ENCODE measurements at places on chromosomes 3 and 15. TPM values are rescaled to one million over a fixed set of nuclear protein-coding genes. Genes with fewer than 3 reads are reported as not detected.

GRCh38 chr3:127325629-127325961, 37.7 kb upstream of the PRR20G start:
- no peak for DNase-seq

- DNase-seq = no peak
These were observed 131.7 kb upstream of the FAM3D start for GRCh38 chr3:58798312-58798711.

DNA sequence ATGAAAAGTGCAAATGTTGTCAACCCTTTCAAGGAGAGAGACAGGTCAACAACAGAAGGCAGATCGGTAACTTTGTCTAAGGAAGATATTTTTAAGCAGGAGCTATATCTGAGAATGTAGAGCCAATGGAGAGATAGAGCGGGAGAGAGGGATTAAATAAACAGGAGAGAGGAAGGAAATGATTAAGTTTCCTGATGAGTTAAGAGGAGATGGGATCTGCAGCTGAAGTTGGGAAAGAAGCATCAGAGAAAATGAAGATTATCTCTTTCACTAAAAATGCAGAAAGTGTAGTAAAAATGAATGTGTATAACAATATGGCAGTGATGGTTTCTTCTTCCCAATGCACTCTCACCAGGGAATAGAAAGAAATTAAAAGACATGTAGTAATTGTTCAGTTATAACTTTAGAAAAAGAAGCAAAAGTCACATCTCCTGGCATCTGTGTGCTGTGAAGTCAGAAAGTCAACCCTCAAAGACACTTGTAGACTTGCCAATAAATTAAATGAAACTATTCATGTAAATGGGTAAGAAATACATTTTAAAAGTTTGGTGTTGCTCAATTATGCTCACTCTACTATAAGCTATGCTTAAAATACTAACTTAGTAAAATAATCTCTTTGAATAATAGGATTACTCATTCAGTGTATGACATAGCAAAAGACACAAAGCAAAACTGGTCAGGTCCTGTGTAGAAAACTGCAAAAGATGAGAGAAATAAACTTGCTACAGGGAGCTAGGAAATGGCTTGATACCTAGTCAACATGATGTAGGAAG, 264.6 kb downstream of the ZIC4 start:
- no peak for DNase-seq

- peak; percentile 36 for DNase-seq
These were observed 16.4 kb upstream of the SLC35G2 start for GRCh38 chr3:136802481-136802996.

- DNase-seq = peak; percentile 20
These were observed 47.4 kb upstream of the ITGA11 start for GRCh38 chr15:68479406-68479805.

DNA sequence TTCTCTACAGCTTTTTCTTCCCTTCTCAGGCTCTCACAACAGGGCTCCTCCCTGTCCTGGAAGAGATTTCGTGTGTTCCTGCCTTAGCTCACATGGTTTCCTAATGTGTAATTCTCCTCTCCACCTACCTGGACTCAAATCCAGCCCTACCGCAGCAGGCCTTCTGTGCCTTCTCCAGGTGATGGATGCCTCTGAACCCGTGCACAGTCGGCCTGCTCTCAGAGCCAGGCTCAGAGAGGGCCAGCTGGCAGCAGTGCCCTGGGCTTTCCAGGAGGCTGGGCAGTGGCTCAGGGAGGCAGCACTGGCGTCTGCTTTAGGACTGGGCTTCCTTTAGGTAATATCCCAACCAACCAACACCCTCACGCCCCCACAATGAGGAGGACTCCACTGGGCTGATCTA, 123.2 kb upstream of the TMC3 start:
- no peak for DNase-seq

- DNase-seq = peak; percentile 69
These were observed 77.0 kb downstream of the MAGI1 start for GRCh38 chr3:65961733-65962132.

- no peak for DNase-seq
These were observed 51.8 kb upstream of the TPRG1 start for GRCh38 chr3:189119950-189120349.

DNA sequence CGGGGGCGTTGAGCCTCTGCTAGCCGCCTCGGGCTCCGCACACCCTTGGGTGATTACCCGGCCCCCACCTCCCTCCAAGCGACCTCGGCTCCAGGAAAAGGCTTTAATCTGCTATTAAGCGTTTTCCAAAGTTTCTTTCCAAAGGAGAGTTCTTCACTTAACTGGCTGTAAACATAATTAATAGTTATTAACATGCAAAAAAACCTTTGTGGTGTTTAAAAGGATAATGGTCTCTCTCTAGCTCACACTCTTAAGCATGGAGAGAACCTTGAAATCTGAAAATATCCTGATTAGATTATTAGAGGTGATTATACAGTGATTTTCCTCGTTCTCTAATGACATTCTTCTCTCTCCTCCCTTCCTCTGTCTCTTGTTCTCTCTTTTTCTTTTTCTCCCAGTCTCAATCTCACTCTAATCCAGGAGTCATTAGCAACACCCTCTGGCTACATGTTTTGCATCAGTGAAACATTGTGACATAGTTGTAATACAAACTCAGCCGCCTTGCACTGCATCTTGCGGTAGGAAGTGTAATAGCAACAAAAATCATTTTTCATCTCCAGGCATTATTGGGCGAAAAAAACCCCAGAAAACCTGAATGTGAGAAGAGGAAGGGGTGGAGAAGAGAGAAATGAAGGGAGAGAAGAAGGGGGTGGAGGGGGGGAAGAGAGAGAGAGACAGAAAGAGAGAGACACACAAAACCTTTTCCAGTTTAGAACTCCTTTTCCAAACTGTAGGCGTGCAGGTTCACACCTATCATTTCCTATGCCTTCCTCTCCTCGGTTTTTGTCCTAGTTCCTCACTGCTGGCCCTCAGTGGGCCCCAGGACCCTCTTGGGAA, 24.4 kb downstream of the NR2F2 start:
- peak; percentile 89 for DNase-seq

- DNase-seq = no peak
These were observed 4.6 kb downstream of the MYNN start for GRCh38 chr3:169777822-169778221.

DNA sequence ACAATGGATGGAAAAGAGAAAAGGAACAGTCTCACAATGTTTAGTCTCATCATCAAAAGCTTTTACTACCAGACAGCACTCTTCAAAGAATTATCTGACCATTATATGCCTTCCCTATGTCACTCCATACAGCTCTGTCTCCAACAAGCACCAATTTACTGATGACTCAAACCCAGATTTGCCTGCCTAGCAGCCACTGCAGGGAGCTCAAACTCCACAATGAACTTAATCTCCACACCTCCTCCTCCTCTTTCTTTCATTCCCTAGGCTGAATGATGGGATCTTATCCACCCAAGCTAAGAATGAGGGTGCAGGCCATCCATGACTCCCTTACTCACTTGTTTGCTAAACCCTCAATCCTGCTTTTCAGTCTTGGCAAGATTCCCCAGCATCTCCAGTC, 45.5 kb downstream of the NBEAL2 start:
- DNase-seq = peak; percentile 47

- no peak for DNase-seq
These were observed 285.7 kb upstream of the CTNNB1 start for GRCh38 chr3:40913641-40914040.

DNA sequence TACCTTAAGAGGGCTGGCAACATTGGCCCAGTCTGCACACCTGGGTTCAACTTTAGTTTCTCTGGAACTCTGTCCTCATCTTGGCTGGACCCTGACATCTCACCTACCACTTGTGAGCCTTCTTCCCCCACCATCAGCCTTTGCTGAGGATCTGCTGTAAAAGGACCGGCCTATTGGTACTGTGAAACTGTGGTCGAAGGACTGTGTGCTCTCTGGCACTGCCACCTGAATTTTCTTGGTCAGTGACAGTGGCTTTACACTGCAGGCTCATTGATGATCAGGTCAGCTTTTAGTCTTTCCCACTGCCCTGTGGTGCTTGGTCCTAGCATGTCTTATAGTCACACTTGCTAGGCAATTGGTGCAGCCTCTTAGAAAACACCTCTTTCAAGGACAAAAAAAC, 86.9 kb downstream of the PEX5L start:
- no peak for DNase-seq

GRCh38 chr3:59115364-59116232, 65.8 kb upstream of the CFAP20DC start:
- DNase-seq = no peak

Gene WNT5A
- 117 TPM for total RNA-seq

Gene IGSF11
- total RNA-seq = 0.26 TPM

Gene SQOR
- total RNA-seq = 105 TPM

Gene CLDND1
- total RNA-seq = 76.8 TPM

Gene ISLR
- 14.0 TPM for total RNA-seq

Gene DISP2
- total RNA-seq = 0.26 TPM

Gene MYZAP
- total RNA-seq = not detected

Gene IDH3A
- total RNA-seq = 25.2 TPM

Gene CFAP100
- not detected for total RNA-seq
